ENCODE measurements at places on chromosomes 3 and 15.

- no peak for DNase-seq
Observed at GRCh38 chr15:81317642-81318017, 6.3 kb downstream of the STARD5 start.

DNA sequence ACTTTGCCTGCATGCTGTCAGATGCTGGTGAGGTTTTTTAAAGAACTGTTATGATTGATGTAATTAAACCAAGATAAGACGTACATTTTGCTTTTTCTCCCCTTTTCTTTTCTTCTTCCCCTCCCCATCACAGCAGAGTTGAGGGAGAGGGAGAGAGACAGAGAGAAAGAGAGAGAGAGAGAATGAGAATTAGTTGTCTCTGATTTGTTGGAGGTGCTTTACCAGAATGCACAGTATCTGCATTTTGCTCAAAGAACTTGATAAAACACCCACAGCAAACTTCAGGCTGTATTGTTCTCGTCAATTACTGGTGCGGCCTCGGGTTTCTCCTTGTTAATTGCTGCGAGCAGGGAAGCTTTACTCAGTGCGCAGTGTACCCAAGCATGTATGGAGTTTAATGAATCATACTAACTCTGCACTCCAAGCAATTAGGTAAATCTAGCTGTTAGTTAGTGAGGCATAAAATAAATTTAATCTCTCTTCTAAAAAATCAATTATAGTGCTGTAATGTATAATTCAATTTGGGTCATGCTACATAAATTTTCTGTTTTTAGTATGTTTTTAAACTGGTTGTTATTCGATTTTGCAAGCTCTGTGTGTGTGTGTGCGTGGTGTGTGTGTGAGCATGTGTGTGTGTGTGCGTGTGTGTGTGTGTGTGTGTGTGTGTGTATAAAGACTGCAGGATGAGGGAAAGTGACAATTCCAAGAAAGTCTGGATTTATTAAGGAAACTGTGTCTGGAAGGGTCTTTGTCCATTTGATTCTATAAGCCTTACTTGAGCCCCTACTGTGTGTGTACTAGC, 273.4 kb downstream of the TLE3 start:
- DNase-seq: no peak

DNA sequence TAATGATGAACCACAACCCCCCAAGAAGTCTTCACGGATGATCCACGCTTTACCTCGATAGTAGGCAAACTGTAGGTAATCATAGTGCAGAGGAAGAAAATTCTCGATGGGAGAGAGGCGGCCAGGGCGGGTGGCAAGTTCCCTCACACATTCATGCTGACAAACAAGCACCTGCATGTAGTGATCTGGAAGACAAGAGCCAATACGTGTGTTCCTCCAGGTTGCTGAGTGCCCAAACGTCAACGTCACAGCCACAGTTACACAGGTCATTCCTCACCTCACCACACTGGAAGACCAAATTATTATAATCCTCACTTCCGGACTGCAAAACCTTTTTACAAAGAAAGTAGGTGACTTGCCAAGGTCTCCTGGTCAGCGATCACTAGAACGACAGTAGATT, 131.8 kb downstream of the P3H2 start:
- no peak for DNase-seq

- DNase-seq: peak; percentile 87
Observed at GRCh38 chr15:69893863-69894262, 203.9 kb downstream of the TLE3 start.

DNA sequence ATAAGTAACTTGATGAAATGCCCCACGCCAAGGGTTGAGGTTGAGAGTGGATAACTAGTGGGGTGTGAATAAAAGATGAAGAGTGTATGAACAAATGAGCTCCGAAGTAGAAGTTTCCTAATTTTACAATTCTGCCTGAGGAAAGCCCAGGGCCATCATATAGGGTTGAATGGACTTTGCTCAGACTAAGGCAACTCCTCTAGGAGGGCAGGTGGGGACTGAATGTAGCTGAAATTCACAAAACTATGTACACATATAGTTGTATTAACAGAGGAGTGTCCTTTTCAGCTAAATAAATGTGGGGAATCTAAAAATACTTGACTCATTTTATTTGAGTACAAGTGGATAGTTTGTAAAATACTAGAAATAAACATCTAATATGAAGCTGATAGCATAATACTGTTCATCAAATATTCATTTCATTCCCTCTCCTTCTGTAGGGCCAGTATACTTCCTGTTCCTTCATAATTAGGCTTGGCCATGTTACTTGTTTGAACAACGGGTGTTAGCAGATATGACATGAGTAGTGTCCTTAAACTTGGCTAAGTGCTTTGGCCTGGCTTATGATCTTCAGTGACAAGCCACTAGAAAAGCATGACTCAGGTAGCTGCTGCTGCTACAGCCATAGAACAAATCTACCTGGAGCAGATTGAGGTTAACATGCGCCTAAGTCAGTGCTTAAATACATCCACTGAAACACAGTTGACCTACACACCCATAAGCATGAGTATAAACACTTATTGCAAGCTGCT, 26.5 kb downstream of the PLSCR1 start:
- no peak for DNase-seq

DNA sequence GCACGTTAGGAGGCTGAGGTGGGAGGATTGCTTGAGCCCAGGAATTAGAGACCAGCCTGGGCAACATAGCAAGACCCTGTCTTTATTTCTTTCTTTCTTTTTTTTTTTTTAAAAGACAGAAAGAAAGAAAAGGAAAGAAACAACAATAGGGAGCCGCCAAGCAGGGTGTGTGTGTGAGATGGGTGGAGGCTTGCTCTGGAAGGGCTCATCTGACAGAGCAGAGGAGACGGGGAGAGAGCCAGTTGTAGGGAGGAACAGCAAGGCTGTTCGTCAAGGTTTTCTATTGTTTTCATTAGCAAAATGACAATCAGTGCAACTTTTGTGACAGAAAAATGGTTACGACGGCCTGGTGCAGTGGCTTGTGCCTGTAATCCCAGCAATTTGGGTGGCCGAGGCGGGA, 69.3 kb downstream of the CDC25A start:
- DNase-seq: no peak

DNA sequence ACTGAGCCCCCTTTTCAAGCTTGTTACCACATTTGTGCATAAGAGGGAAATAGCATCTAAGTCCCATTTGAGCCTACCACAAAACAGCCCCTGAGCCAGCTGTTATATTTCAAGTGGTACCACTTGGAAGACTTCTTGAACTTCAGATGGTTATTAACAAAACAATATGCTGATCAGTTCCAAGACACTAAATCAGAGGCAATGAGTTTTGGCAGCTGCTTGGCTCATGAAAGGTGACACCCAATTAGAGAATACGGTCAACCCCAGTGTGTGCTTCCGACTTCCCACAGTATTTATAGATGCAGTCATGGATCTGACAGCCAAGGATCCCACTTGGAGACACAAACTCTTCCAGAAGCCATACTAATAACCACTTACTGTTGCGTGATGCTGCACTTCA, 469.6 kb upstream of the PPP2R3A start:
- DNase-seq: no peak

- no peak for DNase-seq
Observed at GRCh38 chr15:81724536-81724935, 321.3 kb downstream of the MEX3B start.

DNA sequence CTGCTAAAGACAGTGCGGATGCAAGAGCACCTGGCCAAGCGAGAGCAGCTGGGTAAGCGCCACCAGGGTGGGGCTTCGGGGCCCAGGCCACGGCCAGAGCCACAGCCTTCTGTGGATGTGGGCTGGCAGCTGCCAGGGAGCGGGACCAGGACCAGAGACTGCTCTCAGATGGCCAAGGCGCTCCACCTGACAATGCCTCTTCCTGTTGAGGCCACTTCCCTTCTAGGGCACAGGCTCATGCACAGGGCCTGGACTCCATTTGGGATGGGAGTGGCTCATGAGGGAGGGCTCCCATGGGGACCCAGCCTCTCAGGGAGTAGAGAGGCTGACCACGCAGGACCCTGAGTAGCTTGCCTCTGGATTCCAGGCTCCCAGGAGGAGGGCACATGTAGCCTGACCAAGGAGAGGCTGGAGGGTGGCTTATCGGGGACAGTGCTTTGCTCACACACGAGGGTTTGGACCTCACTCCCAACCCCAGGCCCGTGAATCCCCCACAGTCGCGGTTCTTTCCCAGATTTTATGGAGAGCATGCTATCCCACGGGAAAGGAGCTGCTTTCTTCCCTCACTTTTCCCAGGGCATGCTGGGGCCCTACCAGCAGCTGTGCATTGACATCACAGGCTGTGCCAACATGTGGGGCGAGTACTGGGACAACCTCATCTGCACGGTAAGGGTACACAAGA, 25.1 kb downstream of the ACAA1 start:
- DNase-seq: no peak

DNA sequence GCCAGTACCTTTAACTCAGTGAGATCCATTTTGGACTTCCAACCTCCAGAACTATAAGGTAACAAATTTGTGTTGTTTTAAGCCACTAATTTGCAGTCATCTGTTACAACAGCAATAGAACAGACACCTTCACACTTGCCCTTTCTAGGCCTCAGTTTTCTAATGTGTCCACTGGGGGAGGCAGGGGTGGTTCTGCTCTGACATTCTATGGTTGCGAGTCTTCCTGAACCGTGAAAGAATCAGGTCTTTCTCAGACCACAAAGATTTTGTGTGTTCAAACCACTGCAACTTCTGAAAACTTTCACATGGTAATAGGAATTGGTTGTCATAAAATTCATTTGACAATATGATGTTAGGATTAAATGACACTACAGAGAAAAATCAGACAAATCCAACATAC, 26.8 kb upstream of the CSTA start:
- DNase-seq: no peak

DNA sequence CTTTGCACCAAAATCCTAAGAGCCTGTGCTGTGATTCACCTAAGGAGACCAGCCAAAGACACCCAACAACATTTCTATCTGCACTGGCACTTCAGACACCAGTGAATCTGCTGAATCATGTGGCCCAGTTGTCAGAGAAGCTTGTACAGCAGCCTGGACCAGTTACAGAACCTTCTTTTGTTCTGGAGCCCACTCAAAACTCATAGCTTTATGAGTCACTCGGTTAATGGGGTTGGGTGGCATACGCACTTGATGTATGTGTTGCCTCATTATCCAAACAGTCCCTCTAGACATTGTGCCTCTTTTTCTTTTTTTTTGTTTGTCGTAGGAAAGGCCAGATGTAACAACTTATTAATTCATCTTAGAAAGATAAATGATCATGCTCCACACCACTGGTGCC, 25.6 kb upstream of the GOLGA6L2 start:
- DNase-seq: no peak

- no peak for DNase-seq
Observed at GRCh38 chr3:108493862-108494261, 16.5 kb downstream of the MYH15 start.

- DNase-seq: no peak
Observed at GRCh38 chr3:57825116-57825515, 69.0 kb downstream of the SLMAP start.

DNA sequence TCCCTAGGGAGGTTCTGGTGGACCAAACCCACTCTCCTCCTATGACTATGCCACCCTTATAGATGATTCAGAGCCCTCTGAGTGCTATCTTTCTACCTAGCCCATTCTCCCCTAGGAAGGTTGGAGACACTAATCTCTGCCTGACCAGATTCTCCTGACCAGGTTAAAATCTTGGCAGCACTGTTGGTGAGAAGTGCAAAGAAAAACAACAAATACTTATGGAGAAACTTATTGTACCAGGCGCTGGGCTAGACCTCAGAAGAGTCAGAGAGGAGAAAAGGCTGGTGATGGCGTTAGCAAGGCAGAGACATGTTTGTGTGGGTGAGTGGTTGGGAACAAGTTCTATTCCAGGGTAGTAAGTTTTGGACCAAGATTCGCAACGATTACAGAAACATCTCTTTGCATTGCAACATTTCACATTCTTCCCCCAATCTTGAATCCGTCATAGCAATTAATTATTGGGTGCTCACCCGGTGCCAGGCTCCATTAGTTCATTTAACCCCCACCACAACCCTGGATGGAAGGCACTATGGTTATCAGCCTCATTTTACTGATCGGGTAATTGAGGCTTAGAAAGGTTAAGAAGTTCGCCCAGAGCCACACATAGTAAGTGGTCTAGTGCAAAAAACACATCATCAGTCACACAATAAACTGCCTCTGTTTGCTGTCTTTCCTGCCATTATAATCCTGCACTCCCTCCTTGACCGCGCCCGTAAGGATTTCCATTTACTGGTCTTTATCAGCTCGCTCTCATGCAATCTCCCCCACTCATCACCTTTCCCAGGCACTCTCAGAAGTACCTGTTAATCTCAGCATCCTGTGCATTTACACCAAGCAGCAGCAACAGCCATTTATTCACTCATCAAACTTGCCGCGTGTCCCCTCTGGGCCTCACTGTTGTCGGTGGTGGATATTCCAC, 655 bp upstream of the TSPAN3 start:
- DNase-seq: no peak

DNA sequence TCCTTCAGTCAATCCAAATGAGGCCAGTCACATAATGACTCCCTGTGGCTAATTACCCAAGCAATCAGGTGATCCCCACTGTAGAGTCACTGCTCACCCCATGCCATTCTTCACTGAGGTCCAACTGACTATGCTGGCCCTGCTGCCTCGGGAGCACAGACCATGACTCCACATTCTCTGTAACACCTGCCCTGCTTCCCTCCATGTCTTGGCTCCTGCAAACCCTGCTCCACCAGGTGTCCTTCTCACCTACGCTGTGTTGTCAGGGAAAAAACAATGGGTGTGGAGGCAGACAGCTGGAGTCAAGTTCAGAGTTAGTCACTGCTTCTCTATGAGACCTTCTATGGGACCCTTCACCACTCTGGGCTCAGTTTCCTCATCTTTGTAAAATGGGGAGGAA, 6.1 kb upstream of the SFMBT1 start:
- DNase-seq: no peak

- DNase-seq: no peak
Observed at GRCh38 chr3:153315781-153316180, 153.8 kb downstream of the RAP2B start.

DNA sequence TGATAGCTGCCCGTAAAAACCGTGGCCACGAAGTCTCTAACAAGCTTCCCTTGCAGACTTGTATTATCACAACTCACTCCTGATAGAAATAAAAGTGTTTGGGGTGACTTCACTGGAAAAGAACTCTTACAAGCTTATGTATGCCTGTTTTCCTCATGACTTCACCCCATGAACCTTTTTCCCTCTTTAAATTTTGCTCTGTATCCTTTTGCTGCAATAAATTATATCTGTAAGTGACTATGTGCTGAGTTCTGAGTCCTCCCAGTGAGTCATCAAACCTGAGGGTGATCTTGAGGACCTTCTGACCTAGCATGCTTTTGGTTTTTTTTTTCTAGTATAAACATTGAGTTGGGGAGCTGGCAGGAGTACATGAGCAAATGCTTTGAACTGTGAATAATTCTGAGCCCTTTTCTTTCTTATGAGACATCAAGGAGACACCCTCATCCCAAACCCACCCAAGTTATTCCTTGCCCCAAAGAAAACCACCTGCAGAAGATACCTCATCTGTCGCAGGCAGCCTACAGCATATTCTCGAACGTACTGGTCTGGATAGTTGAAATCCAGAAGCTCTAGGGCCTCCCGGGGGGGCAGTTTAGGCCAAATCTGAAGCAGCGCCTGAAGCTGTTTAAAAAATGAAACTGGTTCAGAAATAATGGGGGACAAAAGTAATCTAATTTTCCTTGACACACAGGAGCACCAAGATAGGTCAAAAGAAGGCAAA, 85.9 kb downstream of the FAIM start:
- peak; percentile 88 for DNase-seq

- DNase-seq: no peak
Observed at GRCh38 chr15:31609906-31610305, 283.3 kb downstream of the KLF13 start.

All from mesenchymal stem cell (in vitro differentiated cells and primary cell).